ENCODE measurements at places on chromosomes 12 and 14. TPM values are rescaled to one million over a fixed set of nuclear protein-coding genes. Genes with fewer than 3 reads are reported as not detected.

SIVA1 gene
- total RNA-seq = 100 TPM

KLRD1 gene
- not detected for total RNA-seq

GRCh38 chr12:124233041-124233796 is 61.7 kb upstream of the RFLNA start:
- no peak for DNase-seq
- H3K4me3 ChIP-seq = no peak overlapping the region
- no peaks in the 10 kb centered on the region for H3K36me3 ChIP-seq
- H3K4me1 ChIP-seq = no peaks in the 10 kb centered on the region
- H3K27me3 ChIP-seq = no peaks in the 10 kb centered on the region
- no peak overlapping the region for H3K27ac ChIP-seq

GRCh38 chr12:110289044-110289710 is 8.1 kb downstream of the ATP2A2 start:
- peaks cover 27% of the 10 kb centered on the region for H3K36me3 ChIP-seq
- no peak overlapping the region for H3K4me3 ChIP-seq
- H3K27ac ChIP-seq = peak overlapping the region; percentile 17

GRCh38 chr12:67441736-67442346 is 172.7 kb downstream of the CAND1 start:
- H3K27ac ChIP-seq = no peak overlapping the region
- DNase-seq = peak; percentile 24
- no peaks in the 10 kb centered on the region for H3K4me1 ChIP-seq
- no peak overlapping the region for H3K4me3 ChIP-seq
- no peaks in the 10 kb centered on the region for H3K27me3 ChIP-seq
- H3K36me3 ChIP-seq = no peaks in the 10 kb centered on the region

DNA sequence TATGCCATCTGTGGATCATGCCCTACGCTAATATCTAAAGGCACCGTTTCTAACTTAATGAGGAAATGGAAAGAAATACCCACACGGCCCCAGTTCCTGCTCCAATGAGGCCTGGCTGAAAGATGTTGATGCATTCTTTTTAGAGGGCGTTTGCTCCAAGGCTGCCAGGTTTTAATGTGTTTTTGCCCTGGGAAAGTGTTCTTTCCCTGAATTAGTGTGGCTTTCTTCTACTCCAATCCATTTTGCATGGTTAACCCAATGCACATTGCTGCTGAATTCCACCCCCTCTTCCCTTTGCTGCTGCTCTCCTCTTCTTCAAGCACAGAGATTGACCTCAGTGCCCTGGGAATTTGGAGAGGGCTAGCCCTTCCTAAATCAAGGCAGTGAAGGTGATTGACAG is 1.1 kb downstream of the MYF5 start:
- no peaks in the 10 kb centered on the region for H3K27me3 ChIP-seq
- H3K4me1 ChIP-seq = no peaks in the 10 kb centered on the region
- no peaks in the 10 kb centered on the region for H3K36me3 ChIP-seq
- no peak overlapping the region for H3K27ac ChIP-seq
